NCI-H510A (cell line): ENCODE measurements at places on chromosomes 4 and X.

GRCh38 chr4:107996949-107997788 lies 7.5 kb downstream of the HADH start:
- DNase-seq = no peak

DNA sequence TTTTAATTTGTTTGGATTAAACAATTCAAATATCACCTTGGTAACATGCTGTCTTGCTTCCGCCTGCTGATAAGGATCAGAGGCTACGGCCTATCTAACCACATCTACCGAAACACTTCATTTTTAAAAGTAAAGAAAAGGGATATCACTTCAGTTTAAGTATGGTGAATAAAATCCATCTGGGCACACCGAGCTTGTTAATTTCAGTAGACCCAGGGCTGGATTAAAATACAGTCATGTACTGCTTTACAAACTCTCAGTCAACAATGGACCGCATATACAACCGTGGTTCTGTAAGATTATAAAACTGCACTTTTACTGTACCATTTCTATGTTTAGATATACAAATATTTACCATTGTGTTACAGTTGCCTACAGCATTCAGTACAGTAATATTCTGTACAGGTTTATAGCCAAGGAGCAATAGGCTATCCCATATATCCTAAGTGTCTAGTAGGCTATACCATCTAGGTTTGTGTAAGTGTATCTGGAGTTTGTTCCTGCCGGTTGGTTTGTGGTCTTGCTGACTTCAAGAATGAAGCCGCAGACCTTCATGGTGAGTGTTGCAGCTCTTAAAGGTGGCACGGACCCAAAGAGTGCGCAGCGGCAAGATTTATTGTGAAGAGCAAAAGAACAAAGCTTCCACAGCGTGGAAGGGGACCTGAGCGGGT lies 40.0 kb downstream of the SEPTIN11 start:
- DNase-seq = no peak

- no peak for DNase-seq
Observed at GRCh38 chr4:53450773-53451172, 73.3 kb downstream of the FIP1L1 start.

- DNase-seq = no peak
Observed at GRCh38 chr4:70556856-70557255, 35.2 kb upstream of the AMBN start.

DNA sequence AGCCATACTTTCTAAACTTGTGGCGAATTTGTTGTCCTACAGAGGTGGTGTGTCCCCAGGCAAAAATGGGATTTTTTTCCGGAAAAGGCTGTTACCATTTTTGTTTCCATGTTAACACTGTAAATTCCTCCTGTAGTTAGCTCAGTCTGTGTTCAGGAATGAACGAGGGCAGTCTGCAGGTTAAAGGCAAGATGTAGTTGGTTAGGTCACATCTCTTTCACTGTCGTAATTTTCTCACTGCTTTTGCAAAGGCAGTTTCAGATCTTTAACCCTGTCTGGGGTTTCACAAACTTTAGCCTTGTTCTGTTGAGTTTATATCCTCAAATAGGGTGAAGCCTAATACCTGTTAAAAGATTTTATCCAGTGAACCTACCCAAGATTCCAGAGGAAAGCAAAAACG lies 50.5 kb upstream of the PUDP start:
- no peak for DNase-seq

DNA sequence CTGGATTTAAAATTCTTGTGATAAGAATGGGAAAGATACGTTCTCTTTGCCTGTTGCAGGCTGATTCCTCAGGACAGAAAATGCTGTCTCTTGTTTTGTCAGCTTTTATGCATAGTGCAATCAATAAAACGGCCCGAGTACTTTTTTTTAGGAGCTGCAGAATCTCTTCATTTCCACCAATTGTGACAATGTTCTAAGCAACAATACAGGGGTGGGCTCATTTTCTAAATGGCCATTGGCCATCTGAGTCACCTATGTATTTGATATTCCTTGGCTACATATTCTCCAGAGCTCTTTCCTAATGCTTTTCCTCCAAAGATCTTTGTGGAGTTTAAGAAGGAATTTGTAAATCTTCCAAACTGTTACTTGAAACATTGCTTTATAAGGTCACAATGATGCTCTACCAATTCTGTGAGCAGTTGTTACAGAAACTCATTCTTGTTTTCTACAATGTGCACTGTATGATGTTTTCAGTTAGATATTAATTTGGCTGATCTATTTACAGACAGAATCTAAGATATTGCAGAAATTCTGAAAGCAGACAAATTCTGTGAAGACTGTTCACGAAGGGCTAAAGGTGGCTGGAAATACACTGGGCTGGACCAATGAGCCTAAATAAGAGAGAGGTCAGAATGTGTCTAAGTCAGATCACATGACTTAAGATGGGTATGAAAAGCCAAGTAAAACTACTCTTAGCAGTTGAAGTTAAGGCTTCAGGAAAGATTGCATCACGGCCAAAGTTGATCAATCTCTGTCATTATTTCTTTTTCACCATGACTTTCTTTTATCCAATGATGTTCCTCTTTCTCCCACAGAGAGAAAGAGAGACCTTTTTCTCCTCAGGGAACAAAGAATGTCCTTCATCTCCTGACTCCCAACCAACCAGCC lies 33.4 kb downstream of the TAPT1 start:
- DNase-seq = no peak

DNA sequence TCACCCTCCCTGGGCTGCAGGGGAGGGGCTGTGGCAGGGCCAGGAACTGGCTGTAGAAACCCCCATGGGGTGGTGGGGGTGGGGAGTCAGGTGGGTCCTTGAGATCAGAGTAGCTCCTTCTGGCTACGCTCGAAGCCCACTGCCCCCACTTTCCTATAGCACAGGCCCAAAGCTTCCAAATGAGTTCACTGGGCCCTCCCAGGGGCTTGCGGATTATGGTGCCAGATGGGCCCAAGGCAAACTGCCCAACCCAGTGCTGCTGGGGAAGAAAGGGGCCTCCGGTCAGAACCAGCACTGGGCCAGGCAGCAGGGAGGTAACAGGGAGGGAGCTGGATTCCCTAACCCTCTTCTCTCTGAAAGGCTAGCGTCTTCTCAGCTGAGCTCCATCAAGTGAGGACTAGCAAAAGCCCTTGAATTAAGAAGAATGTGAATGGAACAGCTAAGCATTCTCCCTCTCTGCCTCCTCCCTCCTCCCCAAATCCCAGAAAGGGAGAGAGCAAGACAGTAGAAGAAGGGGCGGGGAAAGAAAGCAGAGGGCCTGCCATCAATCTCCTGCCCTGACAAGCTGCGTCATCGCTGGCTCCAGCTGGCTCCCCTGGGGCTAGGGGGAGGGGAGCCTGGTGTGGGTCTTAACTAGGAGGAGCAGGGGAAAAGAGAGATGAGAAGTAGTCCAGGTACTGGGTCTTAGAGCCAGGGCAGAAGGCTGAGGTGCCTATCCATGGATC lies 34.7 kb downstream of the FRMPD3 start:
- peak; percentile 10 for DNase-seq

DNA sequence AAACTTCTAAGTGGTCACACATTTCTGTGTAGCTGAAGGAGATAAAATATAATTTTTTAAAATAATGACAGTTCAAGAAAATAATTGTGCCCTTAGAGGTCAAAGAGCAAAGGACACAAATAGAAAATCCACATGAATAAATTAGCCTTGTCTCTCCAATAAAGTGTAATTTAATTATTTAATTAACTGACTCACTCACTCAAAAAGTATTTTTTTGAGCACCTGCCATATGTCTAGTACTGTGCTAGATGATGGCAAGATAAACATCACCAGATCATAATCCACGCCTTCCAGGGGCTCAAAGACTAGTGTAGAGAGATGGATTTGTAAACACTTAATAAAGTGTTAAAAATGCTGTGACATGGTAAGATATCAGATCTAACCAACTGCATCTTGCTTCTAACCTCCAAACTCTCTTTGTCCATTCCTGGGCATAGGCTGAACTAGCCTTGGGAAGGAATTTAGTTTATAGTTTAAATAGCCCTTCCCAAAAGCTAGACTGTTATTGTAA lies 112.5 kb downstream of the SCLT1 start:
- no peak for DNase-seq

DNA sequence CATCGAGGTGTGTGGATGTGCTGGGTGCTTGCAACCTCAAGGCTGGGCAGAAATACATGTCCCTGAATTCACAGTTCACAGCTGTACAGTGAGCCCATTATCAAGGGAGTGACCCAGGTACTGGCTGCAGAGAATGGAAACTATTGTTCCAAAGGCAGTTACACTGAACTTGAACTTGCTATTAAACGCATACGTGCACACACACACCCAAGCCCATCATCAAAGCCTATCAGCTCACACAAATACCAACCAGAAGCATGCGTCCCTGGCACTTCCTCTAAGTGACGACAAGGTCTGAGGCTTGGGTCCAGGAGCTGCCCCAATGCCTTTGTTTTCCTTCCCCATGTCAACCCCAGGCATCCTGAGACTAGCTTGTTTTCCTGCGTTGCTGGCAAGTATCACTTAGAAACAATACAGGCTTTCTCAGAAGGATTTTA lies 88.6 kb downstream of the IRF2 start:
- no peak for DNase-seq

DNA sequence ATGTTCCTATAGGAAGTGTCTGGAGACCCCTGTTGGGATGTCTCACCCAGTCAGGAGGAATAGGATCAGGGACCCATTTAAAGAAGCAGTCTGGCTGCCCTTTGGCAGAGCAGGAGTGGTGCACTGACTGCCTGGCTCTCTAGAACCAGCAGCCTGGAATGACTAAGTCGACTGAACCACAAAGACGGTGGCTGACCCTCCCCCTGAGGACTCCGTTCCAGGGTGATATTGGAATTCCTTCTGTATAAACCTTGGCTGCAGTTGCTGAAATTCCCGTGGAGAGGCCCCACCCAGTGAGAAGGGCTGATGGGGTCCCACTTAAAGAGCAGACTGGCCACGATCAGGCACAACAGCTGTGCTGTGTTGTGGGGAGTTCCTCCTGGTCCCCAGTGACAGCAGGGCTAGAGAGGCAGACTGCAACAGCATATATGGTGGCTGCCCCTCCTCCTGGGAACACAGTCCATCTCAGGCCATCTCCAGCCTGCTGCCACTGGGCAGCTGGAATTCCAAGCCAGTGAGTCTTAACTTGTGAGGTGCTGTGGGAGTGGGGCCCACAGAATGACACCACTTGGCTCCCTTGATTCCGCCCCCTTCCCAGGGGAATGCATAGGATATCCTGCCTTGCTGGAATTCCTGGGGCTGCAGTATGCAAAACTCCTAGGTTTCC lies 41.8 kb upstream of the RLIM start:
- DNase-seq = no peak

- DNase-seq = no peak
Observed at GRCh38 chrX:128800138-128800537, 723.2 kb downstream of the SMARCA1 start.

- DNase-seq = no peak
Observed at GRCh38 chrX:38560776-38561125, 591 bp upstream of the TSPAN7 start.

- DNase-seq = no peak
Observed at GRCh38 chr4:138182838-138183426, 59.2 kb downstream of the SLC7A11 start.

- no peak for DNase-seq
Observed at GRCh38 chr4:154465085-154465484, 26.5 kb downstream of the DCHS2 start.

DNA sequence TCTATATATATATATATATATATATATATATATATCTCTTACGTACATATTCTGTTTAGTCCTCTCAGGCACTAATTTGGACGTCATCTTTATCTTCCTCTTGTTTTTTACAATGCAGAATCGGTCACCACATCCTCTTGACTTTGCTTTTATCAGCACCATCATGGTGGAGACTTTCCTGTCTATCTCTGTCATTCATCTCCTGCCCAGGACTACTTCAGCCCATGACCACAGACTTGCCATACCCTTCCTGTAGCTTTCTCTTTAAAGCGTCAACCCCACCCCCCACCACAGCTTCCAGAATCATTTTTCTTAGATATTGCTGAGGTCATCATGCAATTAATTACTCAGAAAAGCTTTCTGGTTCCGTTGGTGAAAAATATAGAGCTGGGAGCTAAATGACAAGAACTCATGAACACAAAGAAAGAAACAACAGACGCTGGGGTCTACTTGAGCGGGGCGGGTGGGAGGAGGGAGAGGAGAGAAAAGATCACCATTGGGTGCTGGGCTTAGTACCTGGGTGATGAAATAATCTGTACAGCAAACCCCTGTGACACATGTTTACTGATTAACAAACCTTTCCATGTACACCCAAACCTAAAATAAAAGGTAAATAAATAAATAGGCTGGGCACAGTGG lies 30.5 kb upstream of the PRKX start:
- DNase-seq = no peak

DNA sequence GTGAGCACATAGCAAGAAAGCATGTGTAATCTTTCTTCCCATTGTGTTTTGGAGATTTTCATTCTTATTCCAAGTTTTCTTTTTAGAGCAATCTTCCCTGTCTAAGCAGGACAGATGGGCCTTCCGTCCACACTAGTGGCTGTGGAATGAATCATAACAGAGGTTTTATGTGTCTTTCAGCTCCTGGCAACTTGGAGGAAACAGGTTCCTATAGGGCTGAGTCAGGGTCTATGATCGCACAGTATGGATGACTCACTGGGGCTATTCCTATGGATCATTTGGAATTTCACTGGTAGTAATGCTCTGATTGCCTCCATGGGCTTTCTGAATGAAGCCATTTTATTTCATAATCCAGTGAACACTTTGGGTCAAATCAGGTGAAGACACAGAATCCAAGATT lies 51.8 kb upstream of the CBLL2 start:
- DNase-seq = no peak

DNA sequence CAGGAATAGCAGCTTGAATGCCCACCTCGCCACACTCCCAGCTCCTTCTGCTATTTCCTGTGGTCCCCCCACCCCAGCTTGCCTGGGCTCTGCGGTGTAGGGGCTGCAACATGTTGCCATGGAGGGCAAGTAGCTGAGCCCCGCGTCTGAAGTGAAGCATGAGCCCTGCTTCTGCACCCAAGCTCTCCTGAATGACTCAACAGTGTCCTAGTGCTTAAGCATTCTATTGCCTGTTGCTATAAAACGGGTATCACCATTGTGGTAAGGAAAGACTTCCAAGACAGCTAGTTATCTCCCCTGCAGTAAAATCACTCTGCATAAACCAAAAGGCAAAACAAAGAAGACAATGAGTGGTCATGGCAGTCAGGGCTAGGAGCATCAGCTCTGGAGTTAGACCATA lies 31.4 kb upstream of the SPATA4 start:
- DNase-seq = no peak

GRCh38 chrX:134746410-134746785 lies 88.1 kb upstream of the PLAC1 start:
- no peak for DNase-seq

GRCh38 chr4:4868758-4869723 lies 9.6 kb downstream of the MSX1 start:
- no peak for DNase-seq
